ENCODE measurements at places on chromosomes 5 and 9. TPM values are rescaled to one million over a fixed set of nuclear protein-coding genes. Genes with fewer than 3 reads are reported as not detected.

NUP188 gene
- total RNA-seq = 63.6 TPM

HTR1A gene
- total RNA-seq = 1.2 TPM

SPINK4 gene
- not detected for total RNA-seq

LHX2 gene
- 6.7 TPM for total RNA-seq

MZB1 gene
- total RNA-seq = not detected

MEF2C gene
- 24.1 TPM for total RNA-seq

ZNF367 gene
- total RNA-seq = 39.5 TPM

COL27A1 gene
- 3.9 TPM for total RNA-seq

SVEP1 gene
- 0.10 TPM for total RNA-seq

OR1Q1 gene
- not detected for total RNA-seq

LRRTM2 gene
- total RNA-seq = 28.9 TPM

IL13 gene
- total RNA-seq = not detected

PCDHB13 gene
- total RNA-seq = 12.7 TPM

Measured in glutamatergic neuron (in vitro differentiated cells).